ENCODE measurements at places on chromosomes 7 and 10. TPM values are rescaled to one million over a fixed set of nuclear protein-coding genes. Genes with fewer than 3 reads are reported as not detected.

Gene LRRD1
- not detected for total RNA-seq

GRCh38 chr10:49647985-49648795 lies 31.3 kb upstream of the C10orf53 start:
- no peak overlapping the region for H3K4me3 ChIP-seq
- no peaks in the 10 kb centered on the region for H3K36me3 ChIP-seq
- no peak overlapping the region for H3K27ac ChIP-seq
- no peaks in the 10 kb centered on the region for H3K4me1 ChIP-seq

GRCh38 chr7:33185786-33186185 lies 56.4 kb downstream of the BBS9 start:
- no peaks in the 10 kb centered on the region for H3K27me3 ChIP-seq
- no peak overlapping the region for H3K4me3 ChIP-seq
- DNase-seq, result no peak
- H3K27ac ChIP-seq, result no peak overlapping the region
- no peaks in the 10 kb centered on the region for H3K4me1 ChIP-seq
- H3K36me3 ChIP-seq, result no peaks in the 10 kb centered on the region

DNA sequence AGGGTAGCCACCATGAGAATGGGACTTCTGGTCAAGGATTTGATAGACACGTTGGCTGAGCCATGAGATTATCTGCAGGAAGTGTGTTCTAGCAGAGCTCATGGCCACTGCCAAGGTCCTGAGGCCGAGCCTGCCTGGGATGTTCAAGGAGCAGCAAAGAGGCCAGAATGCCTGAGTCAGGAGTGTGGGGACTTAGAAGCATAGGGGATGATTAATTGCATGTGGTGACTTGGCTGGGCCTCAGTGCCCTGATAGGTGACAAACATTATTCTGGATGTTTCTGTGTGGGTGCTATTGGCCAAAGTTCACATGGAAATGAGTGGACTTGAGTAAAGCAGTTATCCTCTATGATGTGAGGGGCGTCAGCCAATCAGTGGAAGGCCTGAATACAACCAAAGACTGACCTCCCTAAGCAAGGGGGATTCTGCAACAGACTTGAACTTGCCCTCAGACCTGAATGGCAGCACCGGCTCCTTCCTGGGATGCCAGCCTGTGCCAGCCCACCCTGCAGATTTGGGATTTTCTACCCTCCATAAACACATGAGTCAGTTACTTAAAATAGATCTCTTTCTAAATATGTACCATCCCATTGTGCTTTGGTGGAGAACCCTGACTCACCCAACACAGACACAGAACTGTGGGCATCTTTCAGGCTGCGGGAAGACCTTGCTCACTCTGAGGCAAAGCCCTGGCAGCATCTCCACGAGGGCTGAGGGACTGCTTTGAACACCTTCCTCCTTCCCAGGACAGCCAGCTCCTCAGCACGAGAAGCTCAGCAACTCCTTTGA lies 363.9 kb upstream of the MGMT start:
- H3K27me3 ChIP-seq, result no peaks in the 10 kb centered on the region
- peaks cover 2% of the 10 kb centered on the region for H3K4me1 ChIP-seq
- H3K36me3 ChIP-seq, result no peaks in the 10 kb centered on the region
- no peak overlapping the region for H3K27ac ChIP-seq

DNA sequence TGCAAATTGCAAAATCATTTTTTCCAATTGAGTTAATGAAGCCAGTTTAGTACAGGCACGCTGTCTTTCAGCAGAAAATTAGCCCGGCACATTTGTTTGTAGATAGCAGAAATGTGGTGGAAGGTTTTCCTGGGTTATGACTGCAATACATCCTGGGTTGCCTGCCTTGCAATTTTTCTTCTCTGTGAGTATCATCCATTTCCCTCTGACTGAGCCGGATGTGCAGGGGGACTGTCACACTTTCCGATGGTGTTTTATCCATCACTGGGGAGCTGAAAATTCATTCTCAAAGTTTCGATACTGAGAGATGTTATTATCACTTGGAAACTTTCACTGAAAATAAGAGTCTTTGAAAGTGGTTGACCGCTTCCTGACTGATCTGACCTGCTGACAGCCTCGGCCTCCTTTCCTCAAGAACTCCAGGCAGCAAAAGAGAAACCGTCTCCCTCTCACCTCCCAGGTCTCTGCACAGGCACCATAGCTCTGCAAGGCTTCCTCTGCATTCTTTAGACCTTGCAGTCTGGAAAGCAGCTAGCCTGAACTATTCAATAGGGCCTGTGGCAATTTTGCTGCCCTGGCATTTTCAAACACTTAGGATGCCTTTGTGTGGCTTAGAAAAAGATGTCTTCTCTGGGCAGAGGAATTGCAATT lies 320.8 kb upstream of the NRP1 start:
- H3K27me3 ChIP-seq, result no peaks in the 10 kb centered on the region
- no peak overlapping the region for H3K4me3 ChIP-seq
- H3K36me3 ChIP-seq, result no peaks in the 10 kb centered on the region

- H3K4me1 ChIP-seq, result no peaks in the 10 kb centered on the region
- no peaks in the 10 kb centered on the region for H3K36me3 ChIP-seq
- no peaks in the 10 kb centered on the region for H3K27me3 ChIP-seq
- no peak overlapping the region for H3K27ac ChIP-seq
Measured at GRCh38 chr7:7529328-7529727, 6.3 kb downstream of the COL28A1 start.

GRCh38 chr10:121448766-121449421 lies 149.3 kb downstream of the FGFR2 start:
- no peaks in the 10 kb centered on the region for H3K36me3 ChIP-seq
- no peaks in the 10 kb centered on the region for H3K27me3 ChIP-seq
- no peak for DNase-seq

DNA sequence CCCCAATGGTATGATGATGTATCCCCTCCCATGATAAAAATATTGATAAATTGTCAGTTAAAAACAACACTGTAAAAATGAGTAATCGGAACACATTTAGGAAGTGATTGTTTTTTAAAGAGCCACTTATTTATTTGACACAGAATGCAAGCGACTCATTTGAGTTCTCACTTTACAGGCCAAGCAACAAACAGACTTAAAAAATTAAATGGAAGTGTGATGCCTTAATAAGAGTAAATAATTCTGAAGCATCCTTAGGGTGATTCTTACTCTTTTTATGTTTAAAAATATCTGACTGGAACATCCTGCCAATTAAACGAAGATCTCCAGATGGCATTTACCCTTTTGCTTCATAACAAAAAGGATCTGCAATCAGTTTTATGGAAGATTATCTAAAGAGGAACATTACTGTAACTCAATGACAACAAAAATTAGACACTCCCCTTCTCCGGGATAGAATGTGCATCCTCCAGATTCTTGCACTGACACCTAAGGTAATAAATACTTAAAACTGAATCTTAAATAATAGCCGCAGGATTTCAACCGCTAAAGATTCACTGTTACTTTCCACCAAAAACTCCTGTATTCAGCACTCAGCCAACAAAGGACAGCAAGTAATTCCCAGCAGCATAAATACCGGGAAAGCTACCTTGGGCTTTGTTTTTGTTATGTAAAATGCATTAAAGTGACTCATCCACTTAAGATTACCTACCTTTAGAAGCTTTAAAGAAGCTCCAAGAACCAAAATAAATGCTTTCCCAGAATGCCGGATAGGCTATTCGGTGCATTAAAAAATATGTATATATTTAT lies 1.7 kb downstream of the CACNA2D1 start:
- H3K27ac ChIP-seq, result no peak overlapping the region
- peak overlapping the region; percentile 73 for H3K4me3 ChIP-seq
- no peaks in the 10 kb centered on the region for H3K4me1 ChIP-seq
- H3K36me3 ChIP-seq, result no peaks in the 10 kb centered on the region
- H3K27me3 ChIP-seq, result no peaks in the 10 kb centered on the region
- no peak for DNase-seq

DNA sequence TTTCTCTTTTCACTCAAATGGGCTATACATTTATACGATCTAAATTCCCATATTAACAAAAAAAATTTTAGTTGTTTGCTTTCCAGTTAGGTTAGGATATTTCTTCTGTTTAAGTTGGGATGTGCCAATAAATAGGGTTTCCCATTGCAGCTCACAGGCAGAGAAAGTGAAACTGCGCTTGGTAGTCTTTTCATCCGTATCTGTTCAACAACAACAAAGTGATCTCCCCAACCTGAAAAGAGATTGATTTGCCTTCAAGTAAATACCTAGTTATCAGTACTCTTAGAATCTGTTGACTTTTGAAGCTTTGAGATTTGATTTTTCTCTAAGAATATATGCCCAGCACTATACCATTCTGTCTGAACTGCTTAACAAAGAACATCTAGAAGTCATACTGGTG lies 143.4 kb downstream of the DYNC1I1 start:
- H3K27me3 ChIP-seq, result no peaks in the 10 kb centered on the region
- peak overlapping the region; percentile 10 for H3K4me3 ChIP-seq
- no peaks in the 10 kb centered on the region for H3K36me3 ChIP-seq

GRCh38 chr10:78507510-78508160 lies 474.0 kb downstream of the RPS24 start:
- H3K27me3 ChIP-seq, result no peaks in the 10 kb centered on the region
- DNase-seq, result no peak
- no peak overlapping the region for H3K4me3 ChIP-seq
- H3K36me3 ChIP-seq, result no peaks in the 10 kb centered on the region

DNA sequence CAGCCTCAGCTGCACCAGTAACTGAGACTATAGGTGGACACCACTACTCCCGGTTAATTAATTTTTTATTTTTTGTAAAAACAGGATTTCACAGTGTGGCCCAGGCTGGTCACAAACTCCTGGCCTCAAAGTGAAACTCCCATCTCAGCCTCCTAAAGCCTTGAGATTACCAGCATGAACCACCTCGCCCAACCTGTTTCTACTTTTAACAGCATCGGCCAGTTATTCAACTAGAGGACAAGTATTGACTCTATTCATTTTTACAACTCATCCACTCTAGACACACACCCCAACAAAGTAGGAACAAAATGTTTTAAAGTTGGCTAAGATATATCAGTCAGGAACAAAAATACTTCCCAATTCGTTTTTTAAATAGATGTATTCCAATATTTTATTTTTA lies 334.8 kb downstream of the PARD3 start:
- H3K36me3 ChIP-seq, result no peaks in the 10 kb centered on the region
- H3K4me3 ChIP-seq, result no peak overlapping the region
- DNase-seq, result no peak
- no peaks in the 10 kb centered on the region for H3K27me3 ChIP-seq
- H3K4me1 ChIP-seq, result peaks cover 1% of the 10 kb centered on the region

DNA sequence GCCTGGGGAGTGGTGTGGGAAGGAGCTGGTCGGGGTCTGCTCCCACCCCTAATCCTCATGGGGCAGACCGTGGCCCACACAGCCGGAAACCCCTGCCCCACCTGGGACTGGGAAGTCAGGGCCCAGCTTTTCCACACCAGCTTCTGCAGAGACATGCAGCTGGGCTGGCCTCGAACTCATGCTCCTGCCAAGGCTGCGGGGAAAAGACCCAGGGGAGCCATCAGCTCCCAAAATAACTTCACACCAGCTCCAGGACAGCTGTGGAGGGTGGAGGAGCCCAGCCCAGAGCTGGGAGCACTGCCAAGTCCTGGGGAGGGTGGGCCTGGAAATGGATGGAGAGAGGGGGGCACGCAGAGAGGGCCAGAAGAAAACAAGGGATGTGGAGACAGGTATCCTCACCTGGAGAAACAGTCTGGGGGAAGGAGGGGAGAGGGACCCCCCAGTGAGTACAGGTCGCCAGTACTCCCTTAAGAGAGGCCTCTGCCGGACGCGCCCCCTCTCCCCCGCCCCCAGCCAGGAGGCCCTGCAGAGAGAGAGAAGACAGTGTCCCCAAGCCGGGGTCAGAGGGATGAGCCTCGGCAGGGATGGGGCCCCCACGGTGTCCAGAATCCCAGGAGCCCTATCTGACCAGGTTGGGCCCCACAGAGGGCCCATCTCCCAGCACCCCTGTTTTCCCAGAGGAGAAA lies 11.5 kb upstream of the GRIFIN start:
- no peaks in the 10 kb centered on the region for H3K27me3 ChIP-seq
- peak; percentile 50 for DNase-seq
- H3K4me1 ChIP-seq, result peaks cover 21% of the 10 kb centered on the region
- no peak overlapping the region for H3K27ac ChIP-seq
- no peaks in the 10 kb centered on the region for H3K36me3 ChIP-seq
- H3K4me3 ChIP-seq, result no peak overlapping the region

DNA sequence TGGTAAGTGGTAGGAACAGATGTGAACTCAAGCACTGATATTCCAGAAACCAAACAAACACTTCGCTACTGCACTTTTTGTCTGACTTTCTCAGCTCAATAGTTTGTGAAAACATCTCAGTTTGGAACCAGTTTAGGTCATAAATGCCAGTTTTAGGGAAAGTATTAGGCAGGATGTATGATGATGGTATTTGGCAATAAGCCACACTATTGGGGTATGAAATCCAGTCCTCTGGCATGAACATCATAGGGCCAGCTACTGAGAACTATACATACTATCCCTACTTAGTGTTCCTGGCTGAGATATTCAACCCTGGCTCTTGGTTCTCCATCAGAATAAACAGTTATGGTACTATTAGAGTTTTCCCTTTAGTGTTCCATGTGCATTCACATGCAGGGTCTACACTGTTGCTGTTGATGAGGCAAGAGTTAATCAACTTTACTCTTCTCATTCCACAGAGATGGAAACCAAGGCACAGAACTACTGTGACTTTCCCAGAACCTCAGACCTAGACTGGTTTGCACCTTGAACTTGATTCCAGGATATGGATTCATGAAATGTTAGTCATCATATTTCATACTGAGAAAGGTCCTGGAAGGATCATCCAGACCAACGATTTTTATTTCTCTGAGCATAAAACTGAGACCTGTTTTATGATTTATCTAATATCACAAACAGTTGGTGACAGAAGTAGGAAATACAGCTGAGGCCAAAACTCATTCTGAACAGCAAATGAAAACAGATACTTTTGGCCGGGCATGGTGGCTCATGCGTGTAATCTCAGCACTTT lies 20.0 kb upstream of the IFIT2 start:
- no peak overlapping the region for H3K4me3 ChIP-seq
- no peaks in the 10 kb centered on the region for H3K36me3 ChIP-seq
- H3K27me3 ChIP-seq, result no peaks in the 10 kb centered on the region
- DNase-seq, result no peak
- H3K4me1 ChIP-seq, result peaks cover 9% of the 10 kb centered on the region
- no peak overlapping the region for H3K27ac ChIP-seq
